ENCODE measurements at places on chromosomes 5 and 9.

DNA sequence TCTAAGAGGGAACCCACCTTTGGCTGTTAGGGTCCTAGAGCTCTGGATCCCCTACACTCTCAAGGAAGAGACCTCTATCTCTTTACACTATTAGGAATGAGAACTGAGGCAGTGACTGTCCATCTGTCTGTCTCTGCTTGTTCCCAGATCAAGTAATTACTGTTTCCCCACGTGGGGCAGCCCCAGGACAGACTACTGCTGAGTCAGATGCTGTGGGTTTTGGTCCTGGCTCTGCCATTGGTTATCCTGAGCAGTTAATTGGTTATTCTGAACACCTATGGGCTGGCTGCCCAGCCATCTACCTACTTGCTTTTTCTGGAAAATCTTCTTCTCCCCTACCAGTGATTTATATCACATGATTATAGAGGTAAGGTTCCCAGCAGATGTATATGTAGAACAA lies 33.3 kb downstream of the FBXO10 start:
- H3K4me3 ChIP-seq = no peak overlapping the region
- H3K27ac ChIP-seq = no peak overlapping the region
- no peaks in the 10 kb centered on the region for H3K4me1 ChIP-seq
- no peak for DNase-seq
- peaks cover 7% of the 10 kb centered on the region for H3K36me3 ChIP-seq

DNA sequence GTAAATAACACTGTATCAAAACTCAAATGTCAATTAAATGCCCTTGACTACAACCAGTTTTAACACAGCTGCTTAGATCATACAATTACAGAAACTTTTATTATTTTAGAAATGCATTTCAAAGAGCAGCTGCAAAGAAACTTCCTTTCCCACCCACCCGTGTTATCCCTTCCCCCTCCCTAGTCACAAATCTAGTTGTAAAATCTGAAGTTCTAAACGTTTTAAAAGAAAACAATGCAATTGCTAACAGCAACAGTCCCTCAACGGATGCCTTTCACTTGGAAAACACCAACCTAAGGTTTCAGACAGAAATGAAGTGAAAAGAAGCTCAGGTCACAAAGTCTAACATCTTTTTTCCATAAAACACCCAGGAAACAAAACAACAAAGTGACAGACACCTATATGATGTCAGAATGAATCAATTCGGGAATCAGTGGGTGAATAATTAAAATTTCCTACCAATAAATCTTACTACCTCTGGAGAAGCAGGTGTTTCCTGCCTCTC lies 100.3 kb downstream of the FBXW11 start:
- H3K4me3 ChIP-seq = no peak overlapping the region
- no peak for DNase-seq
- H3K27ac ChIP-seq = no peak overlapping the region
- peaks cover 58% of the 10 kb centered on the region for H3K4me1 ChIP-seq
- no peaks in the 10 kb centered on the region for H3K36me3 ChIP-seq

DNA sequence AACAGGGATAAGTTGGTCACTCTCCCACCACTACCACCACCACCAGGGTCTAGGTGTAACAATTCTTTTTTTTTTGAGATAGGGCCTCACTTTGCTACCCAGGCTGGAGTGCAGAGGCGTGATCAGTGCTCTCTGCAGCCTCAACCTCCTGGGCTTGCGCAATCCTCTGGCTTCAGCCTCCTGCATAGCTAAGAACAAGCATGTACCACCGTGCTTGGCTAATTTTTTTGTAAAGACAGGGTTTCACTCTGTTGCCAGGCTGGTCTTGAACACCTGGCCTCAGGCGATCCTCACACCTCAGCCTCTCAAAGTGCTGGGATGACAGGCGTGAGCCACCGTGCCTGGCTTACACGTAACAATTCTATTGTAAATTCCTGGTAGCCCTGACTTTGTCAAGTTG lies 27.5 kb downstream of the CORO2A start:
- H3K36me3 ChIP-seq = no peaks in the 10 kb centered on the region
- peaks cover 2% of the 10 kb centered on the region for H3K27me3 ChIP-seq
- peaks cover 25% of the 10 kb centered on the region for H3K4me1 ChIP-seq
- no peak for DNase-seq
- H3K4me3 ChIP-seq = no peak overlapping the region

GRCh38 chr9:84170521-84171141 lies 169.9 kb downstream of the SLC28A3 start:
- no peaks in the 10 kb centered on the region for H3K27me3 ChIP-seq
- no peak overlapping the region for H3K27ac ChIP-seq
- H3K36me3 ChIP-seq = no peaks in the 10 kb centered on the region
- H3K4me3 ChIP-seq = no peak overlapping the region
- no peaks in the 10 kb centered on the region for H3K4me1 ChIP-seq
- no peak for DNase-seq

DNA sequence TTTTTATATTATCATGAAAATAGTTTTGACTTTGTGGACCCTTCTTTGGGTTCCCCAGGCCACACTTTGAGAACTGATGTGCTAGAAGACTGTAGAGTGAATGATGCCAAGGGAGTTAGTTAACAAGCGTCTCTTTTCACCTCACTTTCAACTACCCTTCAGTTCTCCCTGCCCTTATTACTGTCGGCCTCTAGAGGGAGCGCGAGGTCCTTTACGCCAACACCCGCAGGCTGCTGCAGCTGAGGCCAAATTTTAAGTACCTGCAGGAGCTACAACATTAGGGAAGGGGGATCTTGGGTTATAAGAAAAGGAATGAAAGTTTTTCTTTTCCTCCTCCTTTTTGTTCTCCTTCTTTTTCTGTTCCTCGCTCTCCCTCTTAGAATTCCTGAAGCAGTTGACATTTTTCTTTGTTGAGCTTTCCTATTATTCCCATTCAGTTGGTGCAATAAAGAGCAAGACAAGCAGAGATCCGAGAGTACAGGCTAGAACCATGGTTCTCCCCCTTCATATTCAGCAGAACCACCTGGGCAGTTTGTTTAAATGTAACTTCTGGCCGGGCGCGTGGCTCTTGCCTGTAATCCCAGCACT lies 84.0 kb downstream of the ZFAND5 start:
- no peaks in the 10 kb centered on the region for H3K4me1 ChIP-seq
- DNase-seq = peak; percentile 54
- no peak overlapping the region for H3K27ac ChIP-seq
- H3K4me3 ChIP-seq = no peak overlapping the region
- H3K27me3 ChIP-seq = no peaks in the 10 kb centered on the region

- DNase-seq = no peak
- H3K4me1 ChIP-seq = peaks cover 9% of the 10 kb centered on the region
- H3K27me3 ChIP-seq = no peaks in the 10 kb centered on the region
- peaks cover 4% of the 10 kb centered on the region for H3K36me3 ChIP-seq
Observed at GRCh38 chr5:81235287-81236072, 2.4 kb downstream of the CKMT2 start.

GRCh38 chr5:15238006-15238405 lies 262.0 kb upstream of the FBXL7 start:
- H3K27ac ChIP-seq = no peak overlapping the region
- H3K4me1 ChIP-seq = no peaks in the 10 kb centered on the region
- no peaks in the 10 kb centered on the region for H3K27me3 ChIP-seq
- H3K4me3 ChIP-seq = no peak overlapping the region
- H3K36me3 ChIP-seq = no peaks in the 10 kb centered on the region
- no peak for DNase-seq

DNA sequence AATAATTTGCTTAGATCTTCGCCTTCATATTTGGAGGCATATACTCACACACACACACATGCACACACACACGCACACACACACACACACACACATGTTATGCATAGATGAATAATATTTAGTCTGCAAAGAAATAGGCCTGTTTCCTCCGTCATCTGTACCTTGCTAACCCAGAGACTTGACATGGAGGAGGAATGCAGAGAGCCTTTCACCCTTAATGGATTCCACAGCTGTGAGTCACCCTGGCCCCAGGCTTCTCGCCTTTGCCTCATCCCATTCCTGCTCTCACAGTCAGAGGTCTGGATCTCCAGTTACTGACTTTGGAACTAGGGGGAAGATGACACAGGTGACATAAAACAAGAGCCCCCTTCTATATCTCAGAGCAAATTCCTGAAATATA lies 29.7 kb downstream of the ZNF462 start:
- no peaks in the 10 kb centered on the region for H3K4me1 ChIP-seq
- no peak overlapping the region for H3K4me3 ChIP-seq
- no peaks in the 10 kb centered on the region for H3K27me3 ChIP-seq
- no peaks in the 10 kb centered on the region for H3K36me3 ChIP-seq

- H3K27me3 ChIP-seq = peaks cover 5% of the 10 kb centered on the region
- H3K4me1 ChIP-seq = no peaks in the 10 kb centered on the region
- no peak within 1 kb of the TSS for H3K27ac ChIP-seq
- no peak within 1 kb of the TSS for H3K4me3 ChIP-seq
Observed at GRCh38 chr5:141208478-141208877, at the start of gene PCDHB12. Gene PCDHB12, plus strand, starts transcription at chr5:141208719. Its CDS starts 189 bp downstream, at chr5:141208908.

DNA sequence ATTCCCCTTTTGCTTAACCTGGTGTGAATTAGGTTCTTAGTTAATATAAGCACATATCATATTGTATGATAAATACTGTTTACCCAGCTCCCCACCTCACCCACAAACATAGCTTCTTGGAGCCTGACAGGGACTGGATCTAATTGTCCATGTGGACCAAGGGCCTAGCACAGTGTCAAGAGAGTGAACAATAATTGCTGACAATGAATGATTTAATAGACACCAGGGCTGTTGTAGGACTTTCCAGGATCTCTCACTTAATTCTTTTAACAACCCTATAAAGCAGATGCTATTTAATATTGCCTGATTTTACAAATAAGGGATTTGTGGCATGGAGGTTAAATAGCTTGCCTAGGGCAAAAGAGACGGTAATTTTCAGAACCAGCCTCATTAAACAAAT lies 24.8 kb downstream of the AK3 start:
- no peaks in the 10 kb centered on the region for H3K4me1 ChIP-seq
- H3K36me3 ChIP-seq = peaks cover 20% of the 10 kb centered on the region
- H3K4me3 ChIP-seq = no peak overlapping the region

GRCh38 chr5:174083056-174083827 lies 37.7 kb downstream of the NSG2 start:
- H3K36me3 ChIP-seq = no peaks in the 10 kb centered on the region
- no peak overlapping the region for H3K4me3 ChIP-seq
- H3K27ac ChIP-seq = no peak overlapping the region

DNA sequence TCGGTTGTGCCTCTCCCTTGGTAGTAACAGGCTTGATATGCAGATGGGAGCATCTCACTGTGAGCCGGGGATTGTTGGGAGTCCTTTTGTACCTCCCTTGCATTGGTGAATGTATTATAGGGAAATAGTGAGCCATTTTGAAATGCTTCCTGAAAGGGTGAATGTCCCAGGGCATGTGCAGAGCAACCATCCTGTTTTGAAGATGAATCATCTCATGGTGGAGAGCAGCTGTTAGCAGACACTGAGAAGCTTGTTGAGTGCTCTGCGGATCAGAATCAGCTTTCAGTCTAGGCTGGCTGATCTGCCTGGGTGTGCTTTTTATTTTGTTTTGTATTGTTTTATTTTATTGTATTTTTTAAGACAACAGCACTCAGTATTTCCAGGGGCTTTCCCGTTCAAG lies 29.7 kb downstream of the SLC36A1 start:
- H3K27me3 ChIP-seq = no peaks in the 10 kb centered on the region
- no peaks in the 10 kb centered on the region for H3K4me1 ChIP-seq
- no peak for DNase-seq
- no peak overlapping the region for H3K4me3 ChIP-seq
- H3K27ac ChIP-seq = no peak overlapping the region
- H3K36me3 ChIP-seq = peaks cover 62% of the 10 kb centered on the region

DNA sequence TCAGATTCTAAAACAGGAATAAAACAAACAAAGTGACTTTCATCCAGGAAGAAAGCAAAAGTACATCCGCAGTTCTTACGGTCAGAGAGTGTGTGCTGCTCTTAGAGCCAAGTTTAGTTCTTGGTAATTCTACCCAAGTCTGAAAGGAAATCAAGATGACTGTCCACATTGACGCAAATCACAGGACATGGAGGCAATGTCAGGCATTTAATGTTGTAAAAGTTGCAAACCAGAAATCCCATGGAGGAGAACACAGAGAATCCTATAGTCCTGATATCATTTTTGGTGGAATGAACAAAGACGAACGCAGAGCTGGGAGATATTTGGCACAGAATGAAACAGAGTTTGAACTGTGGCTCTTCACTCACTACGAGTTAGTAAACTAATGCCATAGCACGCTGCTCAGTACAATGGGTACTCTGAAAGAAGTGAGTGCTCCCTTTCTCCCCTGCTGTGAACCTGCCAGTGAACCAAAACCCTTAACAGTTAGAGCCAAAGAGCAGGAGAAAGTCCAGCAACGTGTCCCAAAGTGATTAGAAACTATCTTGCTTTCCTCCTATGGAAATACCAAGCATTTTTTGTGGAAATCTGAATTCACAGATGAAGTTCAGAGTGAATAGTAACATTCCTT lies 74.3 kb downstream of the MUSK start:
- H3K27me3 ChIP-seq = no peaks in the 10 kb centered on the region
- H3K4me1 ChIP-seq = no peaks in the 10 kb centered on the region
- H3K36me3 ChIP-seq = no peaks in the 10 kb centered on the region
- H3K27ac ChIP-seq = no peak overlapping the region
- no peak overlapping the region for H3K4me3 ChIP-seq

DNA sequence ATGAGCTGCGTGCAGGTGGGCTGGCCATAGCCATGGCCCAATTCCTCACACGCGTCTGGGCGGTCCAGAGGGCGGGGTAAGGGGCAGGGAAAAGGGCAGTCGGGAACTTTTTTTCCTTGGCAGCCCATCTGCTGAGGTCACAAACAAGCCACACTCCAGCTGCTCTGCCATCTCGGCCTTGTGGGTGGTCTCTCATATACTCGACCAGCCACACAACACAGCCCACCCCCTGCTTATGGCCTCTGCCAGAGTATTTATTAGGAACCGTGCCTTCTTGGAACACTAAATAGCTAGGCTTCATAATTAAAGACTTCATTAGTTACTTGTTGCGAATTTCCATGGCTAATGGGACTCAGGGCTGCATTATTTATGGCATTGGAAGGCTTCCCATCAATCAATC lies 98.5 kb upstream of the LHFPL2 start:
- H3K27ac ChIP-seq = no peak overlapping the region
- H3K4me1 ChIP-seq = no peaks in the 10 kb centered on the region
- no peak overlapping the region for H3K4me3 ChIP-seq
- H3K36me3 ChIP-seq = no peaks in the 10 kb centered on the region

DNA sequence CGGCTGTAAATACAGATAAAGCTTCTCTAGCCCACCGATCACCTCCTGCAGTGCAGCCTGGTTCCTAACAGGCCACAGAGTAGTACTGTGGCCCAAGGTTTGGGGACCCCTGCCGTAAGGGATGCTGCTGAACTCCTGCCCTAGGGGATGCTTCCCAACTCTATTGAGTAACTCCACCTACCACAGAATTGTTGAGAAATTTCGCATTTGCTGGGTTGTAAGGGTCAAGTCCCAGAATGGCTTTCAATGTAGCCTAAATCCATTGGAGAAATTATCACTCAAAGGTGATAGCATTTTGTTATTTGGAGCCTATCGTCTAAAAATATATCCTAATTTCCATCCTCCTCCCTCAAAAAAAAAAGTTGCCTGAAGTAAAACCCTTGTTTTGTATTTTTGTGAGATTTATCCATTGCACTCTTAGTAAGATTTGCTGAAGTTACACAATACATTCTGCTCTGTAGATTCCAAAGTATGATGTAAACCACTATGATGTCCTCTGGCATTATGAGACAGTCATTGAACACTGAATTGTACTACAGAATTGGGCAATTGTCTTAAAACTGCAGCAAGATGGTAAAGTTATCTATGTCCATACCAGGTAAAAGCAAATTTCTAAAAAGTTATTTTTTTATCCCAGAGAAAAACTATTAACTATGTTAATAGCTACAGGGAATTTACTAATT lies 14.0 kb downstream of the ACTBL2 start:
- no peak for DNase-seq
- H3K36me3 ChIP-seq = no peaks in the 10 kb centered on the region
- peaks cover 7% of the 10 kb centered on the region for H3K27me3 ChIP-seq
